ENCODE measurements at places on chromosomes 3 and 15. TPM values are rescaled to one million over a fixed set of nuclear protein-coding genes. Genes with fewer than 3 reads are reported as not detected.

DNA sequence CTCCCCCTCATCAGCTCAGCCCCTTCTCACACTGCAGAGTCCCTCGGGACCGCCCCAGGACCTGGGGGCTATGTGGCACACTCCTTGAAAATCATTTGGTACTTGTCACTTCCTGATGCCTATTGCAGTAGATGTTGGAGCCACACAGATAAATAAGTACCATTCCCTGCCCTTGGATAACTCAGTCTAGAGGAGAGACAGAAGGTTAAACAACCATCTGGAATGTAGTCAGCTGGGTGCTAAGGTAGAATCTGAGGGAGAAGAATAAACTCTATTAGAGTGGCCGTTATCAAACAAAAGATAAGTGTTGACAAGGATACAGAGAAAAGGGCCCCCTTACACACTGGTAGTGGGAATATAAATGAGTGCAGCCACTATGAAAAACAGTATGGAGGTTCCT lies 112.3 kb upstream of the NR2E3 start:
- no peak for DNase-seq

DNA sequence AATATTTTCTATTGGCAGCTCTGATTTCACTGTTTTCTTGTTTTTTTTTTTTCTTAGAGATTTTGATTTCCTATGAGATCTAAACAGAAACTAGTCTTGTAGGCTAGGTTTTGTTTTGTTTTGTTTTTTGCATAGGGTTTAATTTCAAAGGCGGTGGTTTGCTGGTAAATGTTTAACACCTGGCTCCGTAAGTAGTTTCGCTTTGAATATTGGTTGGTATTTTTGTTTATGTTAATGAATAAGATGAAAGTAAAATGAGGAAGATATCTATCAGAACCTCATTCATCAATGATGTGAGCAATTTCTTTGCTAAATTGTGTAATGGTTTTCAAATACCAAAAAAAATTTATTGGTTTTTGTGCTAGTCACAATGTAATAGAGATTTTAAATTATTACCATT lies 39.7 kb upstream of the TM4SF1 start:
- no peak for DNase-seq

DNA sequence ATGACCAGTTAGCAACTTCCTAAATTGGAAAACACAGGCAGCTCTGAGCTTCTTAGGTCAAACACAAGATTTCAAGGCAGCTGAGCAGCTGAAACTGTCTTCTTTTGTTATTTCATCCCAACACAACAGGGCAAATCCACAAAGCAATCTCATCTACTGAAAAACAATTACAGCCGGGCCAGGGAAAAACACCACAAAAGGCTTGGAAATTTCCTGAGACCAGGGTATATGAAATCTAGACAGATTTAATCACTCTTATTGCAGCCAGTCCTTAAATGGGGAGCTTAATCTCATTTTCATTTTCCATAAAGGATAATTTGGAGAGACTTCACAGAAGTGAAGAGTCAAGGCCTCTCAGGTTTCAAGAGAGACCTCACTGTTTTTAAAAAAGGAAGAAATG lies 181.8 kb downstream of the SSR3 start:
- no peak for DNase-seq

DNA sequence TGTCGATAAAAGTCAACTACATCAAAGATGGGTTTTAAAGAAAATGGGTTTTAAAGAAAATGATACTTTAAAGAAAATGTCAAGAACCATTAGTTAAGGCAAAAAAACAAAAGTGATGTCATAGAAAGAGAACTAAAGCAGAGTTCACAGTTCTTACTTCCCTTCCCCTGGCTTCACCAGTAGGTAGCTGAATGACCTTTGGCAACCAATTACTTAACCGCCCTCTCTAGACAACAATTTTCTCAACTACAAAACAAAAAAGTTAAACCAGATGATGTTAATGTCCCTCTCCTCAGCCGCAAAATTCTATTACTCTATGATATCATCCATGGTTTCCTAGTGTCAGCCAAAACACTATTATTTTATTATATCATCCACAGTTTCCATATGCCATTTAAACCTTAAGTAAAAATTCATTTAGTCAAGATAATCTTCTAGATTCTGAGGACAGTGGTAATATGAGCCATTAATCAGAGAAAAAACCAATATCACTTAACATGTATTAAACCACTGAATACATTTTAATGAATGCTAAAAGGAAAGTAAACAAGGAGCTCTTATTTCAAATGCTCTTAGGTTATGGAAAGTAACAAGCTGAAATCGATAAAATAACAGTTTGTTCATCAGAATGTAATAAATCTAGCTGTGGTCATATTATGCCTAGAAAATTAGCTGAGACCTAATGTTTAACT lies 13.1 kb downstream of the RYK start:
- no peak for DNase-seq

- DNase-seq: no peak
Measured at GRCh38 chr3:128381609-128382008, 85.1 kb downstream of the DNAJB8 start.

- no peak for DNase-seq
Measured at GRCh38 chr15:28105793-28106192, 6.7 kb upstream of the OCA2 start.

Gene GCSAM
- 0.31 TPM for total RNA-seq
